ENCODE measurements at places on chromosomes 5 and 9.

- DNase-seq: peak; percentile 24
These were observed 30.4 kb downstream of the FSTL4 start for GRCh38 chr5:133581918-133582317.

DNA sequence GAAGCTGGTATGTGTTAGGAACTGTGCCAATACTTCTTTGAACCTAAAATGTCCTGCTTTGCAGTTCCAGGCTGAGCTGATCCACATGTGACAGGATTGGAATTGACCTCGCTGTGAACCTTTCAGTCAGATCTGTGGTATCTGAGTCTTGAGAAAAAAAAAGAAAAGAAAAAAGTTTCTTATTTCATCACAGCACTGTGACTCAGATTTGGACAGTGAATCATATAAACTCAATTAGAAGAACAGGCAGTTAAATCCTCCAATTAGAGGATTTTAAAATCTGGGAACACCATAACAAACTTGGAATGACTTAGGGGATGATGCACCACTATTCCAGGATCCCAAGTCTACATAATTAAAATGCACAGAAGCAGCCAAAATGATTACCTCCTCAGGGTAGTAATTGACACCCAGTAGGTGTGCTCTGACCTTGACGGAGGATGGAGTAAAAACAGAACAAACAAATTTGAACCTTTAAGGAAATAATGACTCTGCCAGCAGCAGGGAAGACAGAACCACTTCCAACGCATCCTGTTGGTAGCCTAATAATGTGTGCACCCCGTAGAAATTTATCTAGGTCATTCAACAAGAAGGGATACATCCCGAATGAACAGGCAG, 57.8 kb upstream of the RAI14 start:
- DNase-seq: no peak

DNA sequence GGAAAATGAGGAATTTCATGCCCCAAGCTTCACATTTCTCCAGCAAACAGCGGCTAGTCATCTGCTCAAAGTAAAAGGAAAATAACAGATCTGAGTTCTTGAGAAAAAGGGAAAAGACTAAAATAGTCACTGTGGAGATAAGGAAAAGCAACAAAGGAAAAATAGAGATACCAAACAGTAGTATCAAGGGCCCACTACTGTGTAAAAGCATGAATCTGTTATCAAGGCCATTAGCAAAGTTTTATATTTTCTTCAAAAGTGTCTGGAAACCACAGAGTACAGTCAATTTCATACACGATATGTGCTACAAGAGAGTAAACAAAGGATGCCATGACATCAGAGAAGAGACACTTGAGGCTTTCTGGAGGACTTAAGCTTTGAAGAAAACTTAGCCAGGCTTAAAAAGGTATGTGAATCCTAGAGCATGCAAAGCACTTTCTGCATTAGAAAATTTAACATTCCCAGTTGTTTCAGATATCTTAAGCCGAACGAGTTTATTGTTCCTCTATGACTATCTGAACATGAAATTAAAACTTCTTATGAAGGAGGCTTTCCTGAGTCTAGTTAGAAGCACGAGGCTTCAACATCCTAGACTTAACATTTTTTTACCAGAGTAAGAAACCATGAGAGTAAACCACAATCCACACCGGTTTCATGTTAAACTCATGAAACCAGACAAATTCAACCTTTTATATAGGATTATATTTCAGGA, 1.2 kb downstream of the TTC33 start:
- DNase-seq: no peak

GRCh38 chr5:6504677-6505415, 56.2 kb downstream of the UBE2QL1 start:
- DNase-seq: no peak

Measured in NCI-H1694 (cell line).